Stimulated activated CD8-positive, alpha-beta memory T cell treated with anti-CD3 and anti-CD28 coated beads, Interleukin-7, amount 100 ng/mL, for 1 hour (primary cell): ENCODE measurements at places on chromosomes 11 and 22.

GRCh38 chr11:83249445-83249844 lies 36.7 kb downstream of the CCDC90B start:
- DNase-seq, result no peak

DNA sequence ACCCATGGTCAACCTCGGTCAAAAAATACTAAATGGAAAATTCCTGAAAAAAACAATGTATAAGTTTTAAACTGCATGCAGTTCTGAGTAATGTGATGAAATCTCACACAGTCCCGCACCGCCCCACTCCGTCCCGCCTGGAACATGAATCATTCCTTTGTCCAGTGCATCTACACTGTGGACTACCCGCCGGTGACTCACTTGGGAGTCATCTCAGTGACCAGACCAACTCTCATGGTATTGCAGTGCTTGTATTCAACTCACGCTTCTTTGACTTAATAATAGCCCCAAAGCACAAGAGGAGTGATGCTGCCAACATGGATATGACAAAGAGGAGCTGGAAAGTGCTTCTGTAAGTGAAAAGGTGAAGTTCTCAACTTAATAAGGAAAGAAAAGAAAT lies 48.8 kb downstream of the ARHGAP32 start:
- DNase-seq, result no peak

- no peak for DNase-seq
Measured at GRCh38 chr11:57336111-57336666, 497 bp upstream of the SSRP1 start.

GRCh38 chr11:95461858-95462257 lies 230.9 kb upstream of the SESN3 start:
- no peak for DNase-seq

- no peak for DNase-seq
Measured at GRCh38 chr11:75667255-75667830, 1.5 kb downstream of the MAP6 start.

DNA sequence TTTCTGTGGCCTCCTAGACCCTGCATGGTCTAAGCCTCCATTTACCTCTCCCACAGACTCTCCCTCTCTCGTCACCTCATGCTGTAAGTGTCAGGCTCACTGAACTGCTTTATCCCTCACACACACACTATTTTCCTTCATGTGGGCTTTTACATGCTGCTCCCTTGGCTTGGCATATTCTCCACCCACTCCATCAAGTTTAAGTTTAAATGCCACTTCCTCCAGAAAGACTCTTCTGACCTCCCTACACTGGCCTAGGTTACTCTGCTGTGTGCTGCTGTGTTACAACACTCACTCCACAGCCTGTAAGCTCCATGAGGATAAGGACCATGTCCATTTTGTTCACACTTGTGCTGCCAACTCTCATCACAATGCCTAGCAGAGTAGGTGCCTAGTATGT lies 2.5 kb downstream of the DCHS1 start:
- no peak for DNase-seq

- DNase-seq, result no peak
Measured at GRCh38 chr11:93329936-93330445, 551 bp upstream of the DEUP1 start.

DNA sequence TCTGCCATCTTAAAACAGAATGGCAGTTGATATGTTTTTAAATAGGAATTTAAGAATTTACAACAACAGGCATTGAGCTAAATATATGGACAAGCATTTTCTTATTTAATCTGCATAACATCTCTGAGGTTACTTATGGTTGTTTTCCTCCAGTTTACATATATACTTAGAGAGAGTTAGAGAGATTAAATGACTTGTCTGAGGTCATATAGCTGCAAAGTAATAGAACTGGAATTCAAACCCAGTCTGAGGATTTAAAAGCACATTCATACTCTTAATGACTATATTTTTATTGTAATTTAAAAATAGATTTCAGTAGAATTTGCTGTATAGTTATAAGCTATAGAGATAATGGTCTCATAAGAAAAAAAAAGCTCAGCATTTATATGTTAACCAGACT lies 81.4 kb upstream of the GRIK4 start:
- no peak for DNase-seq

- no peak for DNase-seq
Measured at GRCh38 chr22:27537501-27537900, 264.1 kb downstream of the MN1 start.

GRCh38 chr22:42434748-42435425 lies 2.7 kb upstream of the NFAM1 start:
- DNase-seq, result no peak

DNA sequence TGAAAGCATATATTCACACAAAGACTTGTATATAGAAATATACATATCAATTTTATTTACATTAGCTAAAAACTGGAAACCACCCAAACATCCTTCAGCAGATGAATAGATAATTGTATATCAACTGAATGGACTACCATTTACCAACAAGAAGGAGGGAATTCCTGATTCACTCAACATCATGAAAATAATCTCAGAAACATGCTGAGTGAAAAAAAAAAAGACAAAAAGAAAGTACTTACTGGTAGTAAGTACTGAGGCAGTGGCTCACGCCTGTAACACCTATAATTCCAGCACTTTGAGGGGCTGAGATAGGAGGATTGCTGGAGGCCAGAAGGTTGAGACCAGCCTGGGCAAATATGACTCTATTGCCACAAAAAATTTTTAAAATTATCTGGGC lies 7.4 kb upstream of the IPO7 start:
- DNase-seq, result no peak

- DNase-seq, result no peak
Measured at GRCh38 chr22:33302549-33302948, 244.4 kb upstream of the SYN3 start.

GRCh38 chr11:119640541-119640940 lies 88.5 kb downstream of the NECTIN1 start:
- DNase-seq, result no peak

- no peak for DNase-seq
Measured at GRCh38 chr11:74902342-74902741, 46.5 kb downstream of the XRRA1 start.

- no peak for DNase-seq
Measured at GRCh38 chr11:130832566-130833425, 83.5 kb downstream of the SNX19 start.

DNA sequence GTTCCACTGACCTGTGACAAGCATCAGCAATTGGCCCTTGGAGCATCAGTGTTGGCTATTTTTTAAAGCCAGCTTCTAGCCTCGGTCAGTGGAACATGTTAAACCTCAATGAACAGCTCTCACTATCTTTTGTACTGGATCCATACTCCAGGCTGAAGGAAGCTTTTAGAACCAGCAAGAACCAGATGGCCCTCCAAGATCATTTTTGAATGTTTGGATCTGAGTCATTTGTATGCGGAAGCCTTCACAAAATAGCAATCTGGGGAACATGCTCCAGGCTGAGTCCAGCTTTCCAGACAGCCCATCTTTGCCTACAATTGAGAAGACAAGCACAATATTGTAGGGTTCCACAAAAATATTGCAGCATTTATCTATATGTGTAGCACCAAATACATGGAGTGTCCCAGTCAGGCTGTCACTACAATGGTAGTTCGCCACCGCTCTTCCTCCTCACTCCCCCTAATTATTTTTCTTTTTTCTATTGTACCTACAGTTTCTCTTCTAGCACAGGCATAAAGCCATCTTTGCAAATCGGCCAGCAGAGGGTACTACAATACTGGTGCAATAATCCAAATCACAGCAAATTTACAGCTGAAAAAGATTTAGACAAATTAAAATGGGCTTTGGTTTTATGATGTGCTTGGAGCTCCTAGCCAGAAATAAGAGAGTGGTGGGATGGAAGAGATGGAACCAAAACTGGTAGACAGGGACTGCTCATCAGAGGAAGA lies 177.4 kb upstream of the BLID start:
- DNase-seq, result no peak

DNA sequence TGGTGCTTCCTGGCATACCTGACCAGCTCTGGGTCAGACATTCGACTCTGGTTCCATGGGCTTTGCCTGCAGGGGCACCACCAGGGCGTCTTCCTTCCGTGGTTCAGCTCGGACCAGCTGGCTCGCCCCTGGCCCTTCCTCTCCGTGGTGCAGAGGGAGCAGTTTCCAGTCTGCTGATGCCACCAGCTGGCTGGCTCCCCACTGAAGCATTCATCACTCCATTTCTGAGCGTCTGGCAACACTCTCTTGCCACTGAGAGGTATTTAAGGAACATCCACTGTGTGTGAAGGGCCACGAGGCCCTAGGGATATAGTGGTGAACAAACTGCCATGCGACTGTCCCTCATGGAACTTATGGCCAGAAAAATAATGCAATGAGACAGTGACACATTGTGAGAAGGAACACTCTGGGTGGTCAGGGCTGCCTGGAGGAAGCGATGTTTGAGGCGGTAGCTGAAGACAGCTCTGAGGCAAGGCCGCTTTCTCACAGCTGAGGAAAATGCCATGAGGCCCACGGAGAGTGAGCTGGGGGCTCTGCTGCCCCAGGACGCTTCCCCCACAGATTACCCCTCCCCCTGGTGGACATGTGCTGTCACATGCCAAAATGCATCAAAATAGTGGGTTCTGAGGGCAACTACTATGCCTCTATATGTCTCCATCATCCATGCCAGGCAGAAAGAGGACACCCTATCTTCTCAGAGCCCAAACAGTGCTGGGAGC lies 44.9 kb upstream of the ARFGAP3 start:
- no peak for DNase-seq

- DNase-seq, result no peak
Measured at GRCh38 chr22:25057013-25057881, 104.7 kb downstream of the KIAA1671 start.

GRCh38 chr11:1450949-1451710 lies 35.4 kb downstream of the MOB2 start:
- no peak for DNase-seq

GRCh38 chr22:37931893-37932389 lies 21.5 kb downstream of the C22orf23 start:
- no peak for DNase-seq

DNA sequence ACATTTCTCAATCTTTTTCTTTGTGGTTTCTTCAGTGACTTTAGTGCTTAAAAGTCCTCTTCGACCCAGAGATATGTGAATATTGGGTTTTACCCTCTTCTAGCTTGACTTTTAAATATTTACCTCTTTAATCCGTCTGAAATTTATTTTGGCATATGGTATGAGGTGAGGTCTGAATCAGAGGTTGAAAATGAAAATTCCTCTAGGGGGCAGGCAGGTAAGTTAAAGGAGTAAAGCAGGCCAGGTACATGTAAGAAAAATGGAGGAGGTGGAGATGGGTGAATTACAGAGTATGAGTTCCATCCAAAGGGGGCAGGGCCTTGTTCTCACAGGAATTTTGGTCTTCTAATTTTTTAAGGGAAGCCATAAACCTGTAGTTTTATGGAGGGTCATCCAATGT lies 263.8 kb upstream of the NARS2 start:
- no peak for DNase-seq

DNA sequence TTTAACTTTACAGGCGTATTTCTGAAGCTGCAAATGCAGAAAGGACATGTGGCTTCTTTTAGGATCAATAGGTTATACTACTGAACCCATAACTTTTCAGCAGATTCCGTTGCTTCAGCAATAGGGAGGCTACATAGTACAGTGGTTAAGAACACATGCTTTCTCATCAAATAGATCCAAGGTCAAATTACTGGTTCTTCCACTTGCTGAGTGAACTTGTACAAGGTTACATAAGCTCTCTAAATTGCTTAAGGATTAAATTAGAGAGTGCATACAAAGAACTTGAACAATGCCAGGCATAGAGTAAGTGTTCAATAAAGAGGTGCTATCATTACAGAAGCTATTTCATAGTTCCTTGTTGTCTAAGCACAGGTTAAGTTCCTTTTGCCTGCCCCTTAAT lies 129.6 kb downstream of the BARX2 start:
- DNase-seq, result no peak

GRCh38 chr22:41482319-41482935 lies 13.5 kb downstream of the ACO2 start:
- no peak for DNase-seq

GRCh38 chr11:117903505-117904382 lies 25.5 kb downstream of the TMPRSS13 start:
- DNase-seq, result no peak

DNA sequence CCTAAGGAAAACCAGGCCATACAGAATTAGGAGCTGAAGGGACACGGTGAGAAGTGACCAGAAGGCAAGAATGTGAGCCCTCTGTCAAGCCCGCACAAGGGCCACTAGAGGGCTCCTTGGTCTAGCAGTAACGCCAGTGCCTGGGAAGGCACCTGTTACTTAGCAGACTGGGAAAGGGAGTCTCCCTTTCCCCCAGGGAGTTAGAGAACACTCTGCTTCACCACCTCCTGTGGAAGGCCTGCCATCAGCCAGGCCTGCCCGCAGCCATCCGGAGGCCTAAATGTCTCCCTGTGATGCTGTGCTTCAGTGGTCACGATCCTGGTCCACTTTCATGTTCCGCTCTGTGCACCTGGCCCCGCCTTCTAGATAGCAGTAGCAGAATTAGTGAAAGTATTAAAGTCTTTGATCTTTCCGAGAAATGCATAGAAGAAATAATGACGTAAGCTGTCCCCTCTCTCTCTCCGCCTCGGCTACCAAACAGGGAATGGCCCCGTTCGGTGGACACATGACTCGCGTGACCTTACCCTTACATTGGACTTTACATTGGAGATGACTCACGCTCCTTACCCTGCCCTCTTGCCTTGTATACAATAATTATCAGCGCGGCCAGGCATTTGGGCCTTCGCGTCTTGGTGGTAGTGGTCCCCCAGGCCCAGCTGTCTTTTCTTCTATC lies 10.7 kb upstream of the GSTP1 start:
- DNase-seq, result no peak

- no peak for DNase-seq
Measured at GRCh38 chr11:110314366-110315095, 18.1 kb upstream of the RDX start.

GRCh38 chr22:38292694-38293093 lies 19.9 kb upstream of the TMEM184B start:
- no peak for DNase-seq

DNA sequence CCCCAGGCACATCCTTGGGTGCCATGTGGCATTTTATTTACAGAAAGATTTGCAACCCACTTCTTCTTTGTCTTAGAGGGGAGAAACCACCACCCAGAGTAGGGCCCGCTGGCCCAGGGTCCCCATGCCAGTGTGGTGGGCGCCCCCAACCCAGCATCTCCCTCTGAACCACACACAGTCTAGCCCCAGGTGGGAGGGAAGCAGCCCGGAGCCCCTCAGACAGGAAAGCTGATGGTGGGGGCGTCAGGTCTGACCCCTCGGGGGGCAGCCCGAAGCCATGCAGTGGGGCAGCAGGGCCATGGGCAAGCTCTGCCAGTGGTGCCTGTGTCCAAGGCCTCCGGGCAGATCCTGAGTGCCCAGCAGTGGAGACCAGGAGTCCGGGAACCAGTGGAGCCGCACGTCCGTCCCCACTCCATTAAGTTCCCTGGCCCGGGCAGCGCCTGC lies 11.7 kb downstream of the TRPM5 start:
- no peak for DNase-seq

- no peak for DNase-seq
Measured at GRCh38 chr22:50624347-50625130, 3.4 kb downstream of the ARSA start.
